Kidney glomerular epithelial cell (primary cell): ENCODE measurements at places on chromosomes 4 and X.

DNA sequence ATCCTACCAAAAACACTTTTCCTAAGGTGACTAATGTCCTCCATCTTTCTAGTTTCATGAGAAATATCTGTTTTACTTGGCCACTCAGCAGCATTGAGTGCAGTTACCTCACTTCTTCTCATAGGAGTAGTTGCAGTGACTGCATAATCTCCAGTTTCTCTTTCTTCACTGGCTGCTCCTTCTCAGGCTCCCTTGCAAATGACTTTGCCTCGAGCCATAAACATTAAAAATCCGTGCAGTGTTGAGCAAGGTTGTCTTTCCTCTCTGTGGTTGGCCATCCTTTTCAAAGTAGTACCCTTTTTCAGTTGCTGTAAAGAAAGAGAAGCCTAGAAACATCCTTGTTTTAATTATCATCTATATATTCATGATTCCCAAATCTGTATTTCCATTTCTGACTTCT is 10.2 kb upstream of the PRKG2 start:
- no peak for DNase-seq

GRCh38 chrX:100381619-100382018 is 28.5 kb downstream of the PCDH19 start:
- DNase-seq: no peak

DNA sequence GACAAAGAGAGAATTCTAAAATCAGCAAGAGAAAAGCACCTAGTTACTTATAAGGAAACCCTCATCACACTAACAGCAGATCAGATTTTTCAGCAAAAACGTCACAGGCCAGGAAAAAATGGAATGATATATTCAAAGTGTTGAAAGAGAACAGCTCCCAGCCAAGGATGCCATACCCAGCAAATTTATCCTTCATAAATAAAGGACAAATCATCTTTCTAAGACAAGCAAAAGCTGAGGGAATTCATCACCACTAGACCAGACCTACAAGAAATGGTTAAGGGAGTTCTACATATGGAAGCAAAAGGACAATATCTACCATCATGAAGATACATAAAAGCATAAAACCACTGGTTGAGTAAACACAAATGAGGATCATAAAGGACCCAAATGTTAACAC is 53.6 kb downstream of the MANBA start:
- DNase-seq: no peak

DNA sequence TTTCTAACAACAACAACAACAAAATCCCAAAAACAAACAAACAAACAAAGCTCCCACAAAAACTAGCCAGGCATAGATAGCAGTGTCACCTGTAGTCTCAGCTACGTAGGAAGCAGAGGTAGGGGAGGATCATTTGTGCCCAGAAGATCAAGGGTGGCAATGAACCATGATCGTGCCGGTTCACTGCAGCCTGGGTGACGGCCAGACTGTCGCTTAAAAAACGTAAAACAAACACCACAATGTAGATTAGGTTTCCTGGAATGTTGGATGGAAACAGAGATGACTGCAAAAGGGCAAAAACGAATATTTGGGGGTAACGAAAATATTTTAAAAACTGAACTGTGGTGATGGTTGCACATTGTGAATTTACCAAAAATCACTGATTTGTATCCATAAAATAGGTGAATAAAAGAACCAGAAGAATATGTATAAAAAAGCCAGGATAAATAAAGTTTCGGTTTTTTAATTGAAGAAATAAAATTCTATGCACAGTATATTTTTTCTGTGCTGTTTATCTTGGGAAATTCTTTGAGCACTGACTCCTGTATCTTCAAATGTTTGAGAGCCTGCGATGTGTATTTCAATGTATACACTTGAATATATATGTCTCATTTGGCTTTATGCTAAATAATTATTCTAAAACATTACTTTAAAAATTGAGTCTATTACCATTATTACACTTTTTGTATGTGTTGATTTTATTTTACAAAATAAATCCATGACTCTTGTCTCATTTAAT is 1477.0 kb downstream of the PCDH7 start:
- peak; percentile 26 for DNase-seq

DNA sequence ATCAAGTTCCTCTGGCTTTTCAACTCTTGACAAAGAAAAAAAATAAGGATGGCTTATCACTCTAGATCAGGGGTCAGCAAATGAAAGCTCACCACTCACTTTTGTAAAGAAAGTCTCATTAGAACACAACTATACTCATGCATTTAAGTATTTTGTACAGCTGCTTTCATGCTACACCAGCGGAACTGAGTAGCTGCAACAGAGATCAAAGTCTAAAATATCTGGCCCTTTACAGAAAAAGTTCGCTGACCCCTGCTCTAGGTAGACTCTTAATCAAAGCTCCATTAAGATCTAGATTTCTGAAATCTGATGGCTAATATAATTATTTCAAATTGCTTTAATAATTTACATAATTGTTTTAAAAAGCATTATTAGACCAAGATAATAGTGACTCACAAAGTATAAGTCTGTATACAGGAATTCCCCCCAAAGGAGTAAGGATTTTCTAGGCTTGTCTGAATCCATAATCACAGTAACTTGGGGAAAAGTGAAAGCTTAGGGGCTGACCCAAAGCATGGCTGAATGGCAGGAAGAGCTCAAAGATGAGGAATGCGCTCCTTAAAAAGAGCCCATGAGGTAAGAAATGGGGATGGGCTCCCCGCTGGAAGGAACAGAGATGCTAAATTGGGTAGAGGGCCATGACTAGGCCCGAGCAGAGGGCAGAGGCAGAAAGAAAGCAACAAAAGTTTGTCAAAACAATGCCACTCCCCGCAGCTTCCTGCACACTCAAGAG is 140.3 kb downstream of the SH3KBP1 start:
- no peak for DNase-seq

DNA sequence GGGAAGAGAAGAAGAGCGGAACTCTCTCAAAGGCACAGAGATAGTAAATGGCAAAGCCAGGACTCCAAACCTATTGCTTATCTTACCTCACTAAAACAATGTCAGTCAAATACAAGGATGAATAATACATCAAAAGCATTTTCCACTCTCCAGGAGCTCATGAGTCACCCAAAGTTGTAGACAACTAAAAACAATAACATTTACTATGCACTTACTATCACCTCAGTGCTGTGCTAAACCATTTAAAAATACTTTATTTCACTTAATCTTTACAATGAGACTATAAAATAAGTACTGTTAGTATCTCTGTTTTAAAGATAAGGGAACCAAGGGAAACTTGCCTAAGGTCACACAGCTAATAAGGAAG is 163.2 kb upstream of the SPANXC start:
- DNase-seq: peak; percentile 2

DNA sequence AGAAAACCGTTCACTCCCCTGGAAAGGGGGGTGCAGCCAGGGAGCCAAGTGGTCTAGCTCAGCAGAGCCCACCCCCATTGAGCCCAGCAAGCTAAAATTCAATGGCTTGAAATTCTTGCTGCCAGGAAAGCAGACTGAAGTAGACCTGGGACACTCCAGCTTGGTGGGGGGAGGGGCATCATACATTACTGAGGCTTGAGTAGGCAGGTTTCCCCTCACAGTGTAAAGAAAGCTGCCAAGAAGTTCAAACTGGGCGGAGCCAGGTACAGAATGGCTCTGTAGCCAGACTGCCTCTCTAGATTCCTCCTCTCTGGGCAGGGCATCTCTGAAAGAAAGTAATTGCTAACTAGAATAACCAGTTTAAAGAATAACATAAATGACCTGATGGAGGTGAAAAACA is 372.3 kb upstream of the F9 start:
- DNase-seq: no peak

DNA sequence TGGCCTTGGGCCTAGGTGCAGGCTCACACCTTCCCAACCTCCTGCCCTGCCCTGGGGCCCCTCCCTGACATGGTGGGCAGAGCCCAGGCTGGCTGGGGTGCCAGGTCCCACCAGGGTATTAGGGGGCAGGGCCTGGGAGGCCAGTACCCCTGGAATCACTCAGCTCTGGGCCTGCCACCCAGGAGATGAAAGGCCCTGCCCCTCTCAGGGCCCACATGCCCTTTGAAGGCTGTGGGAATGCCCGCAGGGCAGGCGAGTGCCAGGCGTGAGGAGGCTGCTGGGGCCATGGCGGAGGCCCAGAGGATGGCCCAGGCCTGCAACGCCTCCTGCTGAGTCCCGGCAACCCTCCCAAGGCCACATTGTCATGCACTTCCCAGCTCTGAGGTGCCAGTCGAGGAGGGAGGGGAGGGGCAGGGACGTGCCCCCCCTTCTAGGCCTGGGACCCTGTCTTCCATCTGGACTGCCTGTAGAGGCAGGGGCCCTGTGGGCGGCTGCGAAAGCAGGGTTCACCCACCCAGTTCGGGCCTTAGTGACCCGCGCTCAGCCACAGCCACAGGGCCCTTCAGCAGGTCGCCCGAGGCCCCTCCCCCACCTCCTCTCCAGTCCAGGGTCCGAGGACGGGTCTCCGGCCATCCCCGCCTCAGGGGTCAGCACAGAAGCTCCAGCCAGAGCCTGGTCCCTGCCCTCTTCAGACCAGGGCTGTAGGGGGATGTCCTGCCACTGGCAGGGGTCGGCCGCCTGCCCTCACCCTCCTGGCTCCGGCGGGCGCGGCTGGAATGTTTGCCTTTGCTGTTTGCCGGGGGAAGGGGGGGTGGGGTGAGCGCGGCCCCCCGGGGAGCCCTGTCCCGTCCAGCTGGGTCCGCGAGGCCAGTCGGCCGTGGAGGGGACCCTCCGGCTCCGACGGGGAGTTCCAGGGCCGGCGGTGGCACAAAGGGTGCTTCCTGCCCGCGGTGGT is 26.7 kb upstream of the FGFR3 start:
- no peak for DNase-seq

DNA sequence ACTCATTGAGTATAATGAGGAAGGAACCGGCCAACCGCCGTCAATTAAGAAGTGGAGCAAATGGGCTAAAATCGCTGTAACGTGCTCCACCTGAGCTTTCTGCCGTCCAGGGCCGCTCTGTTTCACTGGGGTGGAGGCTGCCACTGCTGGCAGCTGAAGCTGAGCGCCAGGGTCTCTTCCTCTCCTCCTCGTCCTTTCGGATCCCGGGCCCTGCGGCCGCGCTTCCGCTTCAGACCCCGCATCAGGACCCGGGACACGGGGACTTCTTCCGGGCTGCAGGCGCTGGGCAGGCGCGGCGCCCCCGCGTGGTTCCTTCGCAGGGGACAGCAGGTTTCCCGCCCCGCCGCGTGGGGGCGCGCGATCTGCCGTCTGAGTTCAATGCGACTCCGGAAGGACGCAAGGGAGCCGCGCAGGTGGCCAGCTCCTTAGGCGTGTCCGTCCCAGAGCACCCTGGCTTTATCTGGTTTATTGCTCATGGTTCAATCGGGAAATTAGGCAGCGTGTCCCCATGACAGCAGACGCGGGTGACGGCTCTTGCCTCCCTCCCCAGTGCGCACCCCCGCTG is 519.8 kb downstream of the TRIML1 start:
- DNase-seq: no peak

- DNase-seq: peak; percentile 26
Observed at GRCh38 chrX:119477812-119478232, 9.6 kb downstream of the SLC25A5 start.

- no peak for DNase-seq
Observed at GRCh38 chrX:72382202-72382595, 76.5 kb upstream of the CITED1 start.
